ENCODE measurements at places on chromosomes 6 and 20.
A peak's percentile ranks its signal among the peaks of the same experiment; 100 is the strongest.

DNA sequence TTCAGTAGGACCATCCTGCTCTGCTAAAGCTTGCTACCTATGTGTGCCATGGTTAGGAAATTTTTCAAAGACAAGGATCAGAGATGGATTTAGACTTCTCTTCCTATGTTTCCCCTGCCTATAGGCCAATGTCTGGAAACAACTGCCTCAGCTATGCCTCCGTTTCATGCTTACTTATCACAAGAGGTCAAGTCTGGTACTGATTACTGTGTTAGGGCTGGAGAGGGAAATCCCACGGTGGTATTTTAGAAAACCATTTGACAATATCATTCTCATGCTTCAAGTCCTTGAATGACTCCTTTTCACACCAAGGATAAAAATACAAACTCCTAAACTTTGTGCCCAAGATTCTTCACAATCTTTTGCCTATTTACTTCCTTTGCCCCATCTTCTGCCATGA, 484.3 kb downstream of the DHX35 start:
- DNase-seq = no peak

GRCh38 chr6:96876886-96877545, 20.7 kb downstream of the NDUFAF4 start:
- DNase-seq = no peak

- no peak for DNase-seq
Observed at GRCh38 chr6:97095311-97095850, 170.9 kb downstream of the KLHL32 start.

DNA sequence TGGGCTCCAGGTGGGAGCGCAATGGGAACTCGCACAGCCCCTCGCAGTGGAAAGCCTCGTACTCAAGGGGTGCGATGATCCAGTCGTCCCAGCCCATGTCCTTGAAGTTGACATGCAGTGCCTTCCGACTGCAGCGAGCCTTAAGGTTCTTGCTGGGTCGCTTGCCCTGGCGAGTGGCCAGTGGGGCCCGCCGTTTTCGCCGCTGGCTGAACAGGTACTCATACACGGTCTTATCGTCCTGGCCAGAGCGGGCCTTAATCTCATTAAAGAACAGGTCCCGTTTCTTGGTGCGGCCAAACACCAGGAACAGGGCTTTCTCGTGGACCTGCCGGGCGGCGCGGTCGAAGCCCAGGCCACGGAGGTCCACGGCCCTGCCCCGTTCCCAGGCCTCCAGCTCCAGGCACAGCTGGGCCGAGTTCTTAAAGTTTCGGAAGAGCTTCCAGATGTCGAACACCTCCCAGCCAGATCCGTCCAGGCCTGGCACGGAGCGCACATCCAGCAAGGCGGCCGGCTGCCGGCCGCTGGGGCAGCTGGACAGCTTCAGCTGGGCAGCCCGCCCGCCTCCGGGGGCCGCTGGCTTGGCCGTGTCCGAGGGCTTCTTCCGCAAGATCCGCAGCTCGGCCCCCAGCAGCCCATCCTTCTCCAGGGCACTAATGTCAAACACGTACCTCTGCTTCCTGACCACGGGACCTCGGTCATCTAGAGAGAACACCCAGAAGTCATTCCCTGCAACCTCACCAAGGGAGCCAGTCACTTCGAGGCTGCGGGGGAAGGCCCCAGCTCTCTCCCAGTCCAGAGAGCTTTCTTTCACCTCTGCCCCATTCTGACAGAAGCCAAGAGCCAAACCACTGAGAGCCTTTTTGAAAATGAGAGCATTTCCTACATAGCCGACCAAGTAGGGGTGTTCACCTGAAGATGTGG, 3.7 kb downstream of the GDF5 start:
- no peak for DNase-seq

- DNase-seq = peak; percentile 52
Observed at GRCh38 chr6:35139924-35140638, 1.1 kb downstream of the TCP11 start.

- DNase-seq = peak; percentile 44
Observed at GRCh38 chr6:35034411-35035191, 106.5 kb downstream of the TCP11 start.

- DNase-seq = peak; percentile 41
Observed at GRCh38 chr20:45934046-45934585, 367 bp upstream of the PCIF1 start.

GRCh38 chr6:48389146-48390043, 278.4 kb upstream of the PTCHD4 start:
- no peak for DNase-seq

DNA sequence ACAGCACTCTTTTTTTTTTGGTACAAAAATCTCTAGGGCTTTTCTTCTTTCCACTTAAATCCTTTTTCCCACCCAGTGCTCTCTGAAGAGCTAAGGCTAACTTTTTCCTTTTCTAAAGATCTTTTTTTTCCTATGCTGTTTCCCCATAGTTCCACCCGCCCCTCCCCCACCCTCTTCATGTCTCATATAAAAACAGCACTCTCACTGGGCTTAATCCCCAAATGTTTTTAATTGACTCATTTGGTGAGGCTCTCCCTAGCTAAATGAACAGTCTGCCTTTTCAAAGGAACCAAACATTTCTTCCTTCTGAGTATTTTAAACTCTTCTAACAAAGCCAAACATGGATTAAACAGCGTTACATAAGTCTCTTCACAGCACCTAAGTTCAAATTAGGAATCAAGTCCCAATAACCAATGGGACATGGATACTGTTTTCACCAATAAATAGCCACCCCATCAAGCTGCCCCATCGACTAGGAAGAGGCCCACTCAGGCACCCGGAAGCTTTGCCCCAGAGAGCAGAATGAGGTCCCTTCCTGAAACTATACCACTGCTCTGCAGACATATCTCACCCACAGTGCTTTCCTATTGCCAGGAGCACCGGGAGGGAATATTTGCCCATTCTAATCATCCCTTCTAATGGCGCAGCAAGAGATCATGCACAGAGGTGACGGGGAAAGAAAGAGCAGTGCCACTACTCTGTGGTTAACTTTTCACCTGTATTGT, 63.7 kb downstream of the ATXN1 start:
- DNase-seq = no peak

- no peak for DNase-seq
Observed at GRCh38 chr6:145809785-145810184, 4.8 kb downstream of the FBXO30 start.

GRCh38 chr6:121732641-121733040, 297.2 kb downstream of the GJA1 start:
- no peak for DNase-seq

- DNase-seq = peak; percentile 18
Observed at GRCh38 chr6:30006170-30007131, 54.6 kb upstream of the POLR1H start.

GRCh38 chr6:135256866-135257265, 75.8 kb downstream of the MYB start:
- no peak for DNase-seq

GRCh38 chr6:140036196-140036595, 661.7 kb upstream of the CITED2 start:
- DNase-seq = no peak

DNA sequence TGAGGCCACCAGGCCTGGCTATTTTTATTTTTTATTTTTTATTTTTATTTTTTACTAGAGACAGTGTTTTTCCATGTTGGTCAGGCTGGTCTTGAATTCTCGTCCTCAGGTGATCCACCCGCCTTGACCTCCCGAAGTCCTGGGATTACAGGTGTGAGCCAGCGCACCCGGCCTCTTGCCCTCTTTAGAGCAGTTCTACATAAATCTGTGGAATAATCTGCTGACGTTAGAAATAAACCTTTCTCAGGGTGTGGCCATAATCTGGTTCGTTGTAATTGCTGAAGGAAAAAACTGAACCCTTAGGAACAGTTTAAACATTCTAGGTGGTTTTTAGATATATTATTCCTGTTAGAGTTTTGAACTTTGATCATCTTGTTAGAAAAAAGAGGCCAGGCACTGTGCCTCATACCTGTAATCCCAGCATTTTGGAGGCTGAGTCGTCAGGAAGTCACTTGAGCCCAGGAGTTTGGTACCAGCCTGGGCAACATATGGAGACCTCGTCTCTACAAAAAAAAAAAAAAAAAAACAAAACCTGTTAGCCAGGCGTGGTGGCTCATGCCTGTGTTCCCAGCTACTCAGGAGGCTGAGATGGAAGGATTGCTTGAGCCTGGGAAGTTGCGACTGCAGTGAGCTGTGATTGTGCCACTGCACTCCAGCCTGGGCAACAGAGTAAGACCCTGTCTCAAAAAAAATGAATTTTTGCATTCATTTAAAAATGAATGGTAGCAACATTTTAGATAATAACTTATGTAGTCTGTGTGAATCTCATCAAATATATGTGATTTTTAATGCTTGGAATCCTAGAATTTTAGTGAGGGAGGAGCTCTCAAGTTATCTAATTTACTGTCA, 24.2 kb downstream of the ASXL1 start:
- DNase-seq = no peak

DNA sequence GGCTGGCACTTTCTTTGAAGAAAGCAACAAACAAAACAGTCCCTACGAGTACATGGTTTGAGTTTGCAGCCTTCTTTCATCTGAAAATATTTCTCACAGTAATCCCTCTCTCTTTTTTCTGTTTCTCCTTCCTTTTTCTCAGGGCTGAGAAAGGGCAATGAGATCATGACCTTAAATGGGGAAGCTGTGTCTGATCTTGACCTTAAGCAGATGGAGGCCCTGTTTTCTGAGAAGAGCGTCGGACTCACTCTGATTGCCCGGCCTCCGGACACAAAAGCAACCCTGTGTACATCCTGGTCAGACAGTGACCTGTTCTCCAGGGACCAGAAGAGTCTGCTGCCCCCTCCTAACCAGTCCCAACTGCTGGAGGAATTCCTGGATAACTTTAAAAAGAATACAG, 80.7 kb upstream of the CLDN20 start:
- DNase-seq = no peak

- DNase-seq = peak; percentile 50
Observed at GRCh38 chr6:10733151-10733715, 10.4 kb downstream of the TMEM14C start.

DNA sequence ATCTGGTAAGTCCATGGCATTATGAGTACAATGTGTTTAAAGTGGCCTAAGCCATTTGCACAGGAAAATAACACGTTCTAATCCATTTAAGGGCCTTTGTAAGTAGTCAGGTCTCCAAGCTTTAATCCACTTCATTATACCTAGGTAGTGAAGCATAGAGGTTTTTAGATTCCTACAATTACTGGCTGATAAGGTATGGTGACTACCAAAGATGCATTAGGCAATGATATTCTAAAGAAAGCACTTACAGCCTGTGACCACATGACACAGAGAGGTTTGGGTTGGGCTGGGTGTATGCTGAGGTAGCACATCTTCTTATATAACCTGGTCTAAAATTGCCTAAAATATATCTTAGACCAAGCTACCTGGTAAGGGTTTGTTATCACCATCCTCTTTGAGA, 504.4 kb downstream of the TFAP2B start:
- DNase-seq = no peak

DNA sequence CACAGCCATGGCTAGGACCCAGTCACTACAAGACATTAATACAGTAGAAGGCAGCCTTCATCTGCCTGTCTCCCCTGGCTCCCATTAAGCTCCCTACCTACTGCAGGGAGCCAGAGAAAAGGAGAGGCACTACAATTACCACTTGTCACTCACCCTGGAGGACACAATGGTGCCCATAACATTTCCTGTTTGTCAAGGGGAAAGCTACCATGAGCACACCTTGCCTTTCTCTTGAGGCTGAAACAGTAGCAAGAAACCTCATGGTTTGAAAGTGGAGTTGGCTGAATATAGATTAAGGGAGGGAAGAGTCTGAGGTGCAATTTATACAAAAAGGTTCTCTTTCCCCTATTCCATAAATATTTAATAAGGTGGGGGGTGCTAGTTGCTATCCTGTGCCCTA, 27.9 kb downstream of the STK38 start:
- DNase-seq = no peak

DNA sequence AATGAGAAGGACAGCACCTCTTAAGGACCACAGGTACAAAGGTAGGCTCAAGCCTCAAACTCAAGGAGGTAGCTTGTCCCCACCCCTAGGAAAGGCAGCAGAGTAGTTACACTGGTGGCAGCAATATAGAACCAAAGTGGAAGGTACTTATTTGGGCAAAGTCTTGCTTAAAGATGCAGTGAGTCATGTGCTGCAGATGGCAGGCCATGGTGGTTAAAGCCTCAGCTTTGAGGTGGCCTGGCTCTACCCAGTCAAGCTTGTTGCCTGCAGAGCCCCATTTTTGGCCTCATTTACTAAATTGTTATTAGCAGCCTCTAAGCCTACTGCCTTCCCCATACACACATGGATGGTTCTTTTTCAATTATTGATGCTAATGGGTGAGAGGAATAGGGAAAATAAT, 146.0 kb downstream of the ELOVL4 start:
- no peak for DNase-seq

GRCh38 chr6:30821862-30822784, 62.2 kb upstream of the DDR1 start:
- DNase-seq = peak; percentile 58

DNA sequence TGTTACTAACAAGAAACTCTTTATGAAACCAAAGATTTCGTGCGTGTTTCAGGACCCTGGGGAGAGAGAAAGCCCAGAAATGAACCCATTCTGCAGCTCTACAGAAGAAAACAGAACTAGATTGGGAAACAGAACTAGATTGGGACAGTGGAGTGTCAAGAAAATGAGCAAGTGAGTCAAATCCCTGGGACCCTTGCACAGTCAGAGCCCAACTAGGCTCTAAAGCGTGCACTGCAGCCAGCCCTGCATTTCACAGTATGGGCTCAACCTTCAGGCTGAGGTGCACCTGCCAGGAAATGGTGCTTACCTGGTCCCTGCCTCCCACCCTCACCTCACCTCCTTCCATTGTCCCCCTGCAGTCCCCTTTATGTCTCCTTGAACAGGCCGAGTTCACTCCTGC, 39.7 kb downstream of the BFSP1 start:
- DNase-seq = no peak

DNA sequence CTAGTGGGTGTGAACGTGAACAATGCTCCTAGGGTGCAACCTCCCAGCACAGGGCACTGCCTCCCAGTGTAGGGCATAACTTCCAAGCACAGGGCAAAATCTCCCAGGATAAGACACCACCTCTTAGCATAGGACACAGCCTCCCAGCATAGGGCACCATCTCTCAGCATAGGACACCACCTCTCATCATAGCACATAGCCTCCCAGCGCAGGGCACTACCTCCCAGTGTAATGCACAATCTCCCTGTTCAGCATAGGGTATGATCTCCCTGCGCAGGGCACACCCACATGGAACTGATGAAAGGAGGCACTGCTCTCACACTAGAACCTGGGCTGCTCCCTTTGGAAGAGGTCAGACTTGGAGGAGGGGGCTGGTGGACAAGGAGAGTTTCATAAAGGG, 21.3 kb upstream of the CST1 start:
- DNase-seq = no peak

GRCh38 chr20:39640147-39640546, 678.0 kb downstream of the DHX35 start:
- DNase-seq = no peak

- no peak for DNase-seq
Observed at GRCh38 chr6:169629256-169629655, 72.6 kb downstream of the WDR27 start.

- DNase-seq = no peak
Observed at GRCh38 chr6:167454003-167454402, 129.1 kb downstream of the TTLL2 start.

DNA sequence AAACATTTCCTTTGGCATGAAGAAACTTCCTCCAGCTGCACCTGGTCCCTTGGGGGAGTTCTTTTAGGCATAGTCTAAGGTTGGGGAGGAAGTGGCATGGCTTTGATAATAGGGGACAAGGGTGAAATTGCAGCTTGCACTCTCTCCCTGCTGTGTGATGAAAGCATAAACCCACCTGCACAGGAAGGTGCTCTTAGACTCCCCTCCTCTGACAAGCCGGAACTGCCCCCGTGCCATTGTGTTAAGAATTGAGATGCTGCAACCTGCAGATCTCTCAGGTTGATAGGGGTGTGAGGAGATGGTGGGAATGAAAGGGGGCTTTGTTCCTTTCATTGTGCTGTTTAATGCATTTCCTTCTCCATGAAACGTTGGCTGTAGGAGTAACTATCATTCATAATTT, 247.7 kb upstream of the RNF24 start:
- DNase-seq = no peak
